Left ventricle myocardium inferior (tissue), 1 donor: ENCODE measurements at places on chromosomes 3 and 15. TPM values are rescaled to one million over a fixed set of nuclear protein-coding genes. Genes with fewer than 3 reads are reported as not detected.

- no peak for DNase-seq
These were observed 413.0 kb upstream of the RBMS3 start for GRCh38 chr3:28867836-28868235.

The SLC28A2 gene
- not detected for total RNA-seq

The SNTN gene
- total RNA-seq, result not detected

GRCh38 chr3:133488785-133489367 is 84.6 kb upstream of the CDV3 start:
- DNase-seq, result no peak

- no peak for DNase-seq
These were observed 199.3 kb upstream of the CMC1 start for GRCh38 chr3:28042095-28042635.

DNA sequence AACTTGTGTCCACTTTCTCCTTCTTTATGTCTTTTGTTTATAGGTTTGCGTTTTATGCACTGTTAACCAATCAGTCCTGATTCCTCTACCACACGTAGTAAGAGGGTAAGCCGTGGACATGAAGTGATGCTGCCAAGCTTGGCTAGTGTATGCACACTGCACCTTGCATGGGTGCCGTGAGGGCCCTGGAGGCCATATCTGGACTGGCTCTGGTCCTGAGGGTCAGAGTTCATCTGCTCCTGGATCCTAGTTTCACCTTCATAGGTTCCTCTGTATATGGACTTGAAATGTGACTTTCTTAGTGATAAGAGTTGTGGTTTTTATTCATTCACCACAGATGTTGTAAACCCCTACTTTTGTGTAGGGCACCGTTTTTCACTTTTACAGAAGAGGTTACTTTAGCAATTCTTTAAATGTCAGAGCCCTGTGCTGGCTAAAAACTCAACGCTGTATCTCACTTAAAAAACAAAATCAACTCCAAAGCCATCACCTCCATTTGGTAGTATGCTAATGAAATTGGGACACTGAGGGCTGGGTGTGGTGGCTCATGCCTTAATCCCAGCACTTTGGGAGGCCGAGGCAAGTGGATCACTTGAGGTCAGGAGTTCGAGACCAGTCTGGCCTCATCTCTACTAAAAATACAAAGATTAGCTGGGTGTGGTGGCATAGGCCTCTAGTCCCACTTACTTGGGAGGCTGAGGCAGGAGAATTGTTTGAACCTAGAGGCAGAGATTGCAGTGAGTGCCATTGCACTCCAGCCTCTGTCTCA is 22.9 kb downstream of the SIAH2 start:
- DNase-seq, result no peak

DNA sequence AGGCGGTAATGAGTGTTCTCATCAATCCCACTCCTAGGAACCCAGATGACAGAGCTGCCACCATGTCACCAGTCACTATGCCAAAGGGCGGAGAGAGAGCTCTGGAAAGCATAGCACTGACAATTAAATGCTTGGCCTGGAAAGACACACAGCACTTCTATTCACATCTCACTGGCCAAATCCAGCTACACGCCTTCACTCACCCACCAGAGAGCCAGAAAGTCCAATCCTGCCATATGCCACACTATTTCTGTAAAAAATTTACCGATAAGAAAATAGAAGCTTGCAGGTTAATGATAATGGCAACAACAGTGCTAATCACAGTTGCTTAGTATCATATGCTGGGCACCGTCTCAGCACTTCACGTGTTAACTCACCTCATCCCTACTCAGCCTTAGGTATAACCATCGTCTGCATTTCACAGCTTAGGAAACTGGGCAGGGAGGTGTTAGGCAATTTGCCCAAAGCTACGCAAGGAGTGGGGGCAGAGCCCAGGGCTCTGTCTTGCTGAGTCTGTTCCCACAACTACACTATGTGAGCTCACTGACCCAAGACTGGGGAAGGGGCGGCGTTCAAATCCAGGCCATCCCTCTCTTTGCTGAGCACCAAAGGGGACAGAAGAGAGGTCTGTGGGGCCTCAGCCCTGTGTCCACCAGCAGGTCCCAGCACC is 16.5 kb downstream of the KLHL25 start:
- DNase-seq, result no peak

The PLCH1 gene
- total RNA-seq, result 0.85 TPM

GRCh38 chr3:186984064-186984463 is 53.7 kb downstream of the ST6GAL1 start:
- DNase-seq, result no peak

DNA sequence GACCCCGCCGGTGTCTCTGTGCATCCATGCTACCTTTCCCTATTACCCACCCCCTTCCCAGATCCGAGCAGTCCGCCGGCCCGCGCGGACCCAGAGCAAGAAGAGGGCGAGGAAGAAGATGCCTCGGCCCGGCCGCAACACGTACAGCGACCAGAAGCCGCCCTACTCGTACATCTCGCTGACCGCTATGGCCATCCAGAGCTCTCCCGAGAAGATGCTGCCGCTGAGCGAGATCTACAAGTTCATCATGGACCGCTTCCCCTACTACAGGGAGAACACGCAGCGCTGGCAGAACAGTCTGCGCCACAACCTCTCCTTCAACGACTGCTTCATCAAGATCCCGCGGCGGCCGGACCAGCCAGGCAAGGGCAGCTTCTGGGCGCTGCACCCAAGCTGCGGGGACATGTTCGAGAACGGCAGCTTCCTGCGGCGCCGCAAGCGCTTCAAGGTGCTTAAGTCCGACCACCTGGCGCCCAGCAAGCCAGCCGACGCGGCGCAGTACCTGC is 788 bp downstream of the FOXB1 start:
- DNase-seq, result no peak

GRCh38 chr3:179373938-179374337 is 26.4 kb downstream of the MFN1 start:
- no peak for DNase-seq

DNA sequence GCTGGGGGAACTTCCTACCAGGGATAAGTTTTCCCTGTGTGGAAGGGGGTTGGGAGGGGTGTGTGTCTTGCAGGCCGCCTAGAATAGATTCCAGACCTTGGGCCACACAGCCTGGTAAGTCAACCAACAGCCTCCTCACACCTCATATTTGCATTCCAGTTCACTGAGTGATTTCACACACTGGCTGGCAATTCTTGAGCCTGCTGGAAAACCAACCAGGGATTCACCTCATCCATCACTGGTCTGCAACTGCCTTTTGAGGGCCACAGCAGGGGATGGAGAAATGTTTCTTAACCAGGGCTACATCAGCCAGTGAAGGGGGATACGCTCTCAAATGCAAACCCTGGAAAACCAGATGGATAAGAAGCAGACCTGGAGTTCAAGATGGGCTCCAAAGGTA is 2.0 kb downstream of the FSTL1 start:
- no peak for DNase-seq

- no peak for DNase-seq
These were observed 64.3 kb upstream of the GATM start for GRCh38 chr15:45442507-45443135.

The DUOXA2 gene
- not detected for total RNA-seq

The CA12 gene
- 0.25 TPM for total RNA-seq

The SCG5 gene
- not detected for total RNA-seq

The IMPG2 gene
- 0.11 TPM for total RNA-seq

The SLC35A5 gene
- 16.5 TPM for total RNA-seq

GRCh38 chr15:25905140-25905539 is 42.0 kb upstream of the ATP10A start:
- no peak for DNase-seq

The DAG1 gene
- 117 TPM for total RNA-seq

The IQSEC1 gene
- total RNA-seq, result 78.6 TPM

DNA sequence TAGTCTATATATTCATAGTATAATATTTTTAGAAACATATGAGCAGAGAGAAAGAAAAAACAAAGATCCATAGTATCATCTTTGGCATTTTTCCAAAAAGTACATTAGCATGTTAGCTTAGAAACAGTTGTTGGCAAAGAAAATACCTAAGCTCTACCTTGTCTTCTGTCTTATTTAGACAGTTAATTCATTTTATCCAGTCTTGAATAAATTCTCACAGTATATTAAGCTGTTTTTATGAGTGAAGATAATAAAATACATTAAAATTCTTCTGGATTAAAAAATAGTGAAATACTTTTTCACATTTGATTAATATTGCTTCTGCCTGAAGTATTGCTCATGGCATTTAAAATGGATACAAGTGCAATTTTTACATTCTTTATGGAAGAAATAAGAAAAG is 145.2 kb downstream of the ZIC1 start:
- no peak for DNase-seq

The SYNPR gene
- total RNA-seq, result 0.93 TPM

GRCh38 chr3:195061756-195062655 is 209.0 kb downstream of the XXYLT1 start:
- DNase-seq, result no peak
